Upper lobe of left lung (tissue), 6 donors: ENCODE measurements at places on chromosomes 1 and 21. TPM values are rescaled to one million over a fixed set of nuclear protein-coding genes. Genes with fewer than 3 reads are reported as not detected.

DNA sequence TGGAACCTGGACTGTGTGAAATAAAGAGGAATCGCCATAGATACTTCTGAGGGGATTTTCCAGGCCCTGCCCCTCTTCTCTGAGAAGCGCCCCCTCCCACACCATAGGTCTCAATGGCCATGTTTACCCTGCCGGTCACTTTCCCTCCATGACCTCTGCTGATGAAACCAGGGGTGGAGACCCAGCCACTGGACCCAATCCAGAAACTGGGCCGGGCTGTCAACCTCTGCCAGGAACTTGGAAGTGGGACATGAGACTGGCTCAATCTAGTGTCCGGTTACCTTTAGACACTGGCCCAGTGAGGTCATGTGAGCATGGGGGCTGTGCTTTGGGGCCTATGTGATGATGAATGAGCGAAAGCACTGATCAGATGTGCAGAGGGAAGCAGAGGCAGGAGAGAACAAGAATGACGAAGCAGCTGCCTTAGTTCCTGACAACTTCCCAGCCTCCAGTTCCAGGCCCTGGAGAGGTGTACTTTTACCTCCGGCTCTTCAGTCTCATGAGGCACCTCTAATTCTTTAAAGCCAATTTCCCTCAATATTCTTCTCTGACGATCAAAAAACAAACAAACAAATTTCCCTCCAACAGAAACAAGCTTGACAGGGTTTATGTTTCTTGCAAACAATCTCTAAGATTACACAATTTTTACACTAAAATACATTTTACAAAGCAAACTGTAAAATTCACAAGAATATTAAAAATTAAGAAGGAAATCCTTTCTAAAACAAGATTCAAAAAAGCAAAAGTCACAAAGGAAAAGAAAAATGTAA, 4.9 kb downstream of the ASAP3 start:
- peak overlapping the region; percentile 18 for H3K27ac ChIP-seq
- H3K27me3 ChIP-seq: no peaks in the 10 kb centered on the region
- peaks cover 24% of the 10 kb centered on the region for H3K4me1 ChIP-seq
- no peaks in the 10 kb centered on the region for H3K36me3 ChIP-seq

DNA sequence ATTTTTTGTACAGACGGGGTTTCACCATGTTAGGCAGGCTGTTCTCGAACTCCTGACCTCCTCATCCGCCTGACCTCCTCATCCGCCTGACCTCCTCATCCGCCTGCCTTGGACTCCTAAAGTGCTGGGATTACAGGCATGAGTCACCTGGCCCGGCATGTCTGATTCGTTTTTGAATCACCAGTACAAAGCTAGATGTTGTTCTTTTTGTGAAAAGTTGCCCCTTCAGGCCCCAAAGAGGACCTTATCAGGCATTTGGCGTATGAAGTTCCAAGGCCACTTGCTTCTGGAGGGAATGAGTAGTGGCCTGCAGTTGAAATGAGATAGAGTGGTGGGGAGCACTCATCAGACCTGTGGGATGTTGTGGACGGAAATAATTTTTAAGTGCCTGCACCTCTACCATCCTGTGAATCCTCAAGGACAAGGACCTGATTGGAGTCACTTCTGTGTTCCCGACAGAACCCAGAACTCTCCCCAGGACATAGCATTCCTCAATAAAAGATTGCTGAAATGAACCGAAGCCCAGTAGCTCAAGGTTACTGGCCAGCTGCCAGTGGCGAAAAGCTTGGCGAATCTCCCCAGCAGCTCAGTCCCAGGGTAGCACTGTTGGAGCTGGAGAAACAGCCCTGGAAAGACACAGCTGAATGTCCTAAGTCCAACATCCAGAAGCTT, 50.1 kb downstream of the NDUFS5 start:
- H3K27me3 ChIP-seq: peaks cover 5% of the 10 kb centered on the region
- H3K4me1 ChIP-seq: no peaks in the 10 kb centered on the region
- no peak overlapping the region for H3K27ac ChIP-seq
- no peak overlapping the region for H3K4me3 ChIP-seq
- H3K36me3 ChIP-seq: no peaks in the 10 kb centered on the region
- no peak for DNase-seq

The FLG2 gene
- total RNA-seq: not detected

- no peaks in the 10 kb centered on the region for H3K27me3 ChIP-seq
- H3K27ac ChIP-seq: peak within 1 kb of the TSS; percentile 95
- H3K36me3 ChIP-seq: no peaks in the 10 kb centered on the region
- DNase-seq: peak; percentile 89
These were observed at the start of gene S100A13 for GRCh38 chr1:153626904-153627714. Gene S100A13, minus strand, starts transcription at chr1:153627505. Its CDS starts 1,033 bp downstream, at chr1:153626472.

DNA sequence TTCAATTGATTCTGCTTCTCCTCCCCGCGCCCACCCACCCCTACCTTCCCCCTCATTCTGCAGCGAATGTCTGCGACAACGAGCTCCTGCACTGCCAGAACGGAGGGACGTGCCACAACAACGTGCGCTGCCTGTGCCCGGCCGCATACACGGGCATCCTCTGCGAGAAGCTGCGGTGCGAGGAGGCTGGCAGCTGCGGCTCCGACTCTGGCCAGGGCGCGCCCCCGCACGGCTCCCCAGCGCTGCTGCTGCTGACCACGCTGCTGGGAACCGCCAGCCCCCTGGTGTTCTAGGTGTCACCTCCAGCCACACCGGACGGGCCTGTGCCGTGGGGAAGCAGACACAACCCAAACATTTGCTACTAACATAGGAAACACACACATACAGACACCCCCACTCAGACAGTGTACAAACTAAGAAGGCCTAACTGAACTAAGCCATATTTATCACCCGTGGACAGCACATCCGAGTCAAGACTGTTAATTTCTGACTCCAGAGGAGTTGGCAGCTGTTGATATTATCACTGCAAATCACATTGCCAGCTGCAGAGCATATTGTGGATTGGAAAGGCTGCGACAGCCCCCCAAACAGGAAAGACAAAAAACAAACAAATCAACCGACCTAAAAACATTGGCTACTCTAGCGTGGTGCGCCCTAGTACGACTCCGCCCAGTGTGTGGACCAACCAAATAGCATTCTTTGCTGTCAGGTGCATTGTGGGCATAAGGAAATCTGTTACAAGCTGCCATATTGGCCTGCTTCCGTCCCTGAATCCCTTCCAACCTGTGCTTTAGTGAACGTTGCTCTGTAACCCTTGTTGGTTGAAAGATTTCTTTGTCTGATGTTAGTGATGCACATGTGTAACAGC, 339.9 kb downstream of the NTNG1 start:
- peaks cover 2% of the 10 kb centered on the region for H3K27me3 ChIP-seq
- no peak overlapping the region for H3K27ac ChIP-seq
- no peak for DNase-seq
- no peaks in the 10 kb centered on the region for H3K4me1 ChIP-seq
- H3K36me3 ChIP-seq: no peaks in the 10 kb centered on the region
- H3K4me3 ChIP-seq: no peak overlapping the region

- no peak for DNase-seq
- H3K36me3 ChIP-seq: no peaks in the 10 kb centered on the region
- H3K4me1 ChIP-seq: no peaks in the 10 kb centered on the region
- no peaks in the 10 kb centered on the region for H3K27me3 ChIP-seq
- H3K27ac ChIP-seq: no peak overlapping the region
These were observed 192.8 kb upstream of the NRIP1 start for GRCh38 chr21:15257646-15258045.
